Stimulated activated CD4-positive, alpha-beta T cell treated with anti-CD3 and anti-CD28 coated beads, TNF-alpha, amount 100 ng/mL, for 4 hours (primary cell): ENCODE measurements at places on chromosomes 3 and 15.

- no peak for DNase-seq
These were observed 149.2 kb downstream of the CNTN4 start for GRCh38 chr3:2247831-2248230.

- no peak for DNase-seq
These were observed 1266.3 kb downstream of the SI start for GRCh38 chr3:163812006-163812405.

DNA sequence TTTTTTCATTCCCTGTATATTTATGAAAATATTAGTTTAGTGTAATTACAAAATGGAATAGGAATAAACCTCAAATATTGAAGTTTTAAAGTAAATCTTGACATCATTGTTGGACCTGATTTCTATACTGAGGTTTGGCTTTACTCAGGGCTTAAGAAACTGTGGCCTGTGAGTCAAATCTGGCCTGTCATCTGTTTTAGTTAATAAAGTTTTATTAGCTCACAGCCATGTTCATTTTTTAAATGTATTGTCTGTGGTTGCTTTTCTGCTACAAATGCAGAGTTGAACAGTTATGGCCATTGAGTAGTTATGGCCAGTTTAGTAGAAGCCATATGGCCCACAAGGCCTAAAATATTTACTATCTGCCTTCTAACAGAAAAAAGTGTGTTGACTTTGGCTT lies 80.7 kb downstream of the DIPK2A start:
- no peak for DNase-seq

GRCh38 chr3:160545504-160545871 lies 19.9 kb downstream of the KPNA4 start:
- no peak for DNase-seq

DNA sequence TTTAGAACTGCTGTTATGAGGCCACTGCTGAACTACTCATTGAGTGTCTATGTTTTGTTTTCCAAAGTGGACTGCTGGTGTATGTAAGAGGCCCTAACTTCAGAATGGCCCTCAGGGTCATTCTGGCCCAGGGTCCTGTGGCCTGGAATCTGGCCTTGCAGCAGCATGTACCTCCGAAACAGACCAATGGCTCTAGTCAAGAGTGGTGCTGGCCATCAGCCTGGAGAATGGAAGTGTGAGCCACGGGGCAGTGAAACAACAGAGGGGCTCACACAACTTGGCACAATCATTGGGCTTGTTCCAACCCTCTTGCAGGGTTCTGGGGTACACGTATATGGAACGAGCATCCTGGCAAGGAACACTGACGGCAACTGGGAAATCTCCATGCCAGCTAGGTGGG lies 40.5 kb downstream of the SCN5A start:
- no peak for DNase-seq

- no peak for DNase-seq
These were observed 1522.4 kb downstream of the SI start for GRCh38 chr3:163555918-163556317.

DNA sequence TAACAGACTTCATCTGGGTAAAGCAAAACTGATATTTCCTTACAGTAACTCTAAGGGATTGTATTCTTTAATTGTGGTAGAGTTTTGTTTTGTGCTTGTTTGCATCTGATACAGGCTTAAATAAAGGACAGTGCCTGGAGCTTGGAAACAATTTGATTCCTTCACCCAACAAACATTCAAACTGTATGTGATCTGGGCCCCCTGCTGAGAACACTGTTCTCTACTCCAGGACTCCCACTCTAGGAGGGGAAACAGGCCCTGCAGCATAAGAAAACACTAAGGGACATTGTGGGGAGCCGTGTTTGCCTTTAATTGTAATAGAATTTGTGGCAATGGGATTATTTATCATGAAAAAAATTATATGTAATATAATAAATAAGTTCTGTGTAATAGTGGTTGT lies 56.9 kb downstream of the CTDSPL start:
- DNase-seq, result no peak

- no peak for DNase-seq
These were observed 106.1 kb upstream of the TNFAIP8L3 start for GRCh38 chr15:51200792-51201191.

DNA sequence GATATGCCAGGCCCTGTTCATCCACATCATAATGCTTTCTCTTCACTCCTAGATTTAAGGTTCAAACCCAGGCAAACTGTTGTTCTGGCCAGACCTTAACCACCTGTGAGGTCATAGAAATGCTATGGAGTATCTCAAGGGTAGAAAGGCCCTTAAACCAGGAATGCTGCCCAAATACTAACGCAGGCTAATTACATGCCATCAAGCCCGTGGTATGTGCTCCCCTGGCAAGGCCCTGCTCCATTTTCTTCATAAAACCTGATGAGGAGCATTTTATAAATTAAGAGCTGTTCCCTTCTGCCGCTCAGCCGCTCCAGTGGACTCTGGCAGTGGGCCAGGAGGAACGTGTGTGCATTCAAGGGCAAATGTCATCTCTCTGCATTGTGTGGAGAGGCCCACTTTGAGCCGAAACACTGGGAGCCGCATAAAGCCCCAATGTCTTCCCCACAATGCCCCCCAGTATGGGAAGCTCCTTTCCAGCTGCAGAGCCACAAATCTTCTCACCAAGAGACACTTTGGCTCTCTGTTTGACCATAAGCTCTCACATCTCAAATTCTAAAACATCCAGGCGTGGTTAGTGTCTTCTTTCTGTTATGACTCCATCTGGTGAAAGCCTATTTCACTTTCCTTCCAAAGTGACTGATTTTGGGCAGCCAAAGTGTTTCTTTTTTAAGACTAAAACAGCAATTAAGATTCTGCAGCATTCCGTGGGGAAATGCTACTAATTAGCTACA lies 210.8 kb upstream of the NR2E3 start:
- no peak for DNase-seq

- no peak for DNase-seq
These were observed 59.4 kb upstream of the CD47 start for GRCh38 chr3:108150200-108150599.

- DNase-seq, result peak; percentile 22
These were observed 681 bp downstream of the PIK3CB start for GRCh38 chr3:138833899-138834595.

DNA sequence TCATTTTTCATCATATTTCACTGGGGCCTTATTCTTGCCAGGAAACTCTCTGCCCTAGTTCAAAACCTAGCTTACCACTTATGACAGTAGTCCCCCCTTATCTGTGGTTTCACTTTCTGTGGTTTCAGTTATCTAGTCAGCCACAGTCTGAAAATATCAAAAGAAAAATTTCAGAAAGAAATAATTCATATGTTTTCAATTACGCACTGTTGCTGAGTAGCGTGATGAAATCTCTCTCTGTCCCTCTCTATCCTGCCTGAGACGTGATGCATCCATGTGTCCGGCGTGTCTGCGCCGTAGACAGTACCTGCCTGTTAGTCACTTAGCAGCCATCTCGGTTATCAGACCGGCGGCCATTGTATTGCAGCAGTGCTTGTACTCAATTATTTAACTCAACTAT lies 369.9 kb upstream of the MCTP2 start:
- DNase-seq, result no peak

- no peak for DNase-seq
These were observed 468.4 kb upstream of the UBE2E2 start for GRCh38 chr3:22734756-22735155.

- no peak for DNase-seq
These were observed 2.4 kb upstream of the LMCD1 start for GRCh38 chr3:8499181-8499611.

GRCh38 chr3:111585217-111585616 lies 9.9 kb downstream of the ZBED2 start:
- DNase-seq, result no peak

DNA sequence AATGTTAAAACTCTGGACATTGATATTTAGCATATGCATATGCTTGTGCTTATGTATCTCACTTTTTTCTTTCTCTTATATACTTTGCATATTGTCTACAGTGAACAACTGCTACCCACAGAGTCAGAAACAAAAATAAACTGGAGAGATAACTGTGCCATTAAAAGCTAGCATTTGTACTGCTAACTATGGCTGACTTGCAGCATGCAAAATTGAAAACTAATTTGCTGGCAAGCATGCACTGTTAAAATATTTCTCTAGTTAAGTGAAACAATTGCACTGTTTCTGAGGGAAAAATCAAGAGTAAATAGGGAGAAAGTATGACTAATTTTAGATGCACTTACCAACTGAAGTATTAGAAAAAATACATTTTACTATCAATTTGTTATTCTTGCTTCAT lies 177.8 kb downstream of the CBLB start:
- no peak for DNase-seq

DNA sequence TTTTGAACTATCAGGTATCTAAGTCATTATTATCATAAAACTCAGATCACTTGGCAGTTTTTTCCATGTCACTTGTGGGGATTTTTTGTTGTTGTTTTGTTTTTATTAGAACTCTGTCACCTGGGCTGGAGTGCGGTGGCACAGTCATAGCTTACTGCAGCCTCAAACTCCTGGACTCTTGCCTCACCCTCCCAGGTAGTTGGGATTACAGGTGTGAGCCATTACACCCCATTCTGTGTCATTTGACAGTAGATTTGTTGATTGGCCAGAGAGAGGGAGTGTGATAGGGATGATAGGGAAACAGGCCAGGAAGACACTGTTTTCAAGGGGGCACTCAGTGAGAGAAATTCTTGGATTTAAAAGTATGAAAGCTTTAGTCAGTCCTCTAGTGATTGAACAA lies 54.7 kb upstream of the SCAANT1 start:
- no peak for DNase-seq

DNA sequence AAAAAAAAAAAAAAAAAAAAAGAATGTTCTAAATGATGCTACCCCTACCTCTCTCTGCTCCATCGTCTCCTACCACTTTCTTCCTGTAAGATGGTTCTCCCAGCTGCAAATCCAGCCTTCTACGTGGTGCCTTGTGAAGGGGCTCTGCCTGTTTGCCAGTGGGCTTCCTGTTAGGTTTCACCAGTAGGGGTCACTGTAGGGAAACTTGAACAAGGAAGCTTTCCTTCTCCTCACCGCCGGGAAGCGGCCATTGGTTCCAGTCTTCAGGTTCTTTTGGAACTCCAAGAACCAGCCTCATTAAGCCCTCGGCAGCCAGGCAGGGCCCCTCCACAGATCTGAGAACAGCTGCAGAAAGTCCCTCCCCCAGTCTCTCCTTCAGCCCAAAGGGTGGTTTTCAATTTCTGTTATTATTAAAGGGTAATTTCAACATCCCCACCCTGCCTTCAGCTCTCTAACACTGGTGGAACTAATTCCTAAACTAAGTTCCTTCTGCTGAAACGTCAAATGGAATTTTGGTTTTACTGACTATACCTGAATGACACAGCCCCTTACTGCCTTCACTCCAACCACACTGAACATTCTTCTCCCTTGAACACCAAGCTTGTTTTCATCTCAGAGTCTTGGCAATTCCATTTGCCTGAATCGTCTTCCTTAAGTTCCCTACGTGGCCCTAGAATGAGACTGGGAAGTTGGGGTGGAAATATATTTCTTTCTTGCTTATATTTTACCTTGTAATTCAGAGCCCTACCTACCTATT lies 13.5 kb downstream of the MCCC1 start:
- no peak for DNase-seq

GRCh38 chr3:10173926-10174435 lies 9.3 kb downstream of the IRAK2 start:
- DNase-seq, result no peak

GRCh38 chr15:69156736-69157381 lies 3.6 kb upstream of the GLCE start:
- DNase-seq, result no peak

GRCh38 chr3:171809611-171809860 lies 747 bp downstream of the PLD1 start:
- DNase-seq, result no peak

- DNase-seq, result no peak
These were observed 179.6 kb downstream of the TBC1D5 start for GRCh38 chr3:17562845-17563244.

DNA sequence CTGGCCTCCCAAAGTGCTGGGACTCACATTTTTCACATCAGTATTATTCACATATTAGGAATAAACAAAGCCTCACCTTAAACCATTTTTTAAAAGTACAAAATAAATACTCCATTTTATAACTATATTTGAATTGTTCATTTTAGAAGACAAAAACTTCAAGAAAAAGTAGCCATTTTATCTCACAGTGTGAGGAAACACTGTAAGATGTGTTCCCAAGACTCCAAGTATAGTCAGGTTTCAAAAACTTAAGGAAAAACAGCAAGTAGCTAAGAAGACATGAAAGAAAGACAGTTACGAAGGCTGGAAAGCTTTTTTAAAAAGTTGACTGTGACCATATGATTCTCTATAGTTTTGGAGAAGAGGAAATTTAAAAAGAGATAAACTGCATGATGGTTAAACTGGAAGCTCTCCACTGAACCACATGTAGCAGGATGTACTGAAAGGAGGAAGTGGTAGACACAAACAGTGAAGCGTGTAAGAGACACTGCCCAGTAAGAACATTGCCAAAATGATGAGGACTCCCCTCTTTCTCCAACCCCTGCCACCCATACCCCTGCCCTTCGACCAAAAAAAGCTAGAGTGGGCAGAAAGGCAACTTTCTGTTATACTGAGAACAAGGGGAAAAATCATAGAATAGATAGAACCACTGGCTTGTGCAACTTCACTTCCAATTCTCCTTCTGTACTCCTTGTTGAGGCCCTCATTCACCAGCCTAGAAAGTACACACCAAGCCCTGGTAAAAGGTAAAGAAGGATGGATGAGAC lies 6.2 kb upstream of the TMF1 start:
- DNase-seq, result no peak

DNA sequence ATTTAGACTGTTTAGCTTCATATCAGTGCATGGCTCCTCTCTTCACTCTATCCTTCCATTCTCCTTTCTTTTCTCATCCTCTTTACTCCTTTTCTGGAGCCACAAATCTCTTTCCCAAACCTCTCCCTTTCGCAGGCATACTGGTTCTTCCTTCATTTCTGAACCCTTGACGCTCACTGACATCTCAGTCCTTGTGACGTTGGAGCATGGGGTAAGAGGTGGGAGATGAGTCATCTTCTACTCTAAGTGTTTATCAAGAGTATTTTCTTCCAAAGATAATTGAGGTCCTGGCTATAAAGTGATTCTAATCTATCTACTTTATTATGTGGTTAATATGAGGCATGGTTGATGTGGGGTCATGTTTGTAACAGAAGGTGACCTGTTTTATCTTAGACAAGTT lies 414.2 kb downstream of the AGBL1 start:
- no peak for DNase-seq

GRCh38 chr15:100307241-100308212 lies 34.2 kb downstream of the ADAMTS17 start:
- DNase-seq, result no peak

GRCh38 chr3:185939721-185940120 lies 1.9 kb upstream of the TRA2B start:
- no peak for DNase-seq

DNA sequence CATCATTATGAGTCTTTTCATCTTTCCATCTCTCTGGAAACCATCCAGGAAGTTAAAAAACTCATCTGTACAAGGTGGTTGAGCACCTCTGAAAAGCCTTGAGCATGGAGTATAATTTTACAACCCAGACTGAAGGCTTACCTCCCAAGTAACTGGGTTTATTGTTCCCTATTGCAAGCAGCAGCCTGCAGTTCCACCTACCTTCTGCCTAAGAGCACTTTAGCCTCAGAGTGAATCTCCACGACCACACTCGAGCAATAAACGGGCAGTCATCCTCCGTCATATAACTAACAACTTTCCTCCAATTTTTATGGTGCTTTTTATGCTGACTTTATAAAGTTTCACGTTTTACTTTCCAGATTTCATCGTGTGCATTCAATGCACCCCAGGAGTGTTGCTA lies 32.8 kb downstream of the OSBPL10 start:
- no peak for DNase-seq
